ENCODE measurements at places on chromosomes 7 and 10. TPM values are rescaled to one million over a fixed set of nuclear protein-coding genes. Genes with fewer than 3 reads are reported as not detected.

LYZL2 gene
- total RNA-seq, result not detected

PLXNA4 gene
- total RNA-seq, result 0.41 TPM

ZYX gene
- total RNA-seq, result 185 TPM

TLX1 gene
- total RNA-seq, result not detected

CHST3 gene
- 51.0 TPM for total RNA-seq

FAM221A gene
- total RNA-seq, result 0.55 TPM

MEIG1 gene
- total RNA-seq, result 0.74 TPM

Data from A549 treated with Hydrocortisone at 1 μM for 4 hours (cell line).